ENCODE measurements at places on chromosomes 7 and 10.

DNA sequence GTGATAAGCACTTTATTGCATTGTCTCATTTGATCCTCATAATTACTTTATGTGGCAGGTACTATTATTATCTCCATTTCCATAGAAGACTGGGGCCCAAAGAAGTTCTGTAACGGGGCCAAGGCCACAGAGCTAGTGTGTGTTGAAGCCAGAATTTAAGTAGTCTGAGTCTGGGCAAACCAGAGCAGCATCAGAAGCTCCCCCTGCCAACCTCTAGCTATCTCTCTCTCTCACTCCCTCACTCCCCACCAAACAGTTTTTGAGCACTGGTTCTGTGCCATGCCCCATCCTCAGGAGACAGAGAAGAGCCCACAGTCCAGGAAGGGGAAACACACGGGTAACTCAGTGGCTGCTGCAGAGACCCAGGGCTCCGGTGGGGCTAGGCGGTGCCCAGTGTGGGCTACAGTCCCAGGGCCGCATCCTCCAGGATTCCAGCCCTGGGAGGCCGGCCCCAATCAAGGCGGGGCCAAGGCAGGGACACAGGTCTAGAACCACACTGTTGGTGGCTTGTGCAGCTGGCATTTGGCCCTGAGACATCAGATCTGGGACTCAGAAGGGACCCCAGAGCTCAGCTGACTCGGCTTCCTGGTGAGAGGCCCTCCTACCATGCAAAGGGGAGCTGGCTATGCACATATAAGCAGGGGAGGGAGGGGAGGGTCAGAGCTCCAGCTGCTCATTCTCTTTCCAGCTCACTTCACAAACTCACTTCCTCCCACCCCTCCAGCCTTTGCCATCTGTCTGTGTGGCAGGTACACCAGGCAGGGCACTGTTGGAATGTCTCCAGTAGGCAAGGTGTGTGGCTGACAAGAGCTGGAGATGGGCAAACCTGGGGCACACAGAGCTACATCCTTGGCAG is 34.4 kb downstream of the COL13A1 start:
- DNase-seq = no peak

DNA sequence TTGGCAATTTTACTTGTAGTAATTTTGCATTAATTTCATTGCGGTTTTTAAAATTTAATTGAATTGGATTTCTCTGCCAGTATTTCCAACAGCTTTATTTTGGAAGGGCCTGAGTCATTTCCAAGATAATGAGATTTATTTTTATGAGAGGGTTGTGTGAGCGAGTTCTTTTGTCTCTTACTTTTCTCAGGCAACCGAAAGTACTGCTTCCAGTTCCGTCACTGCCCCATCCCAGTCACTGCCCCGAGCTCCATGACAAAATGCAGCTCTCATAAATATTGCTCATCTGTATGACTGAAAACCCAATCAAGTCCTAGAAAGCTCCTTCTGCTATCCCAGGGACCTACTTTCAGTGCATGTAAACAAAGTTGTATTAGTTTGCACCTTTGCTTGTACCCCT is 468.4 kb upstream of the SEMA3D start:
- DNase-seq = no peak

GRCh38 chr10:71600849-71601248 is 118.7 kb downstream of the C10orf105 start:
- DNase-seq = no peak

DNA sequence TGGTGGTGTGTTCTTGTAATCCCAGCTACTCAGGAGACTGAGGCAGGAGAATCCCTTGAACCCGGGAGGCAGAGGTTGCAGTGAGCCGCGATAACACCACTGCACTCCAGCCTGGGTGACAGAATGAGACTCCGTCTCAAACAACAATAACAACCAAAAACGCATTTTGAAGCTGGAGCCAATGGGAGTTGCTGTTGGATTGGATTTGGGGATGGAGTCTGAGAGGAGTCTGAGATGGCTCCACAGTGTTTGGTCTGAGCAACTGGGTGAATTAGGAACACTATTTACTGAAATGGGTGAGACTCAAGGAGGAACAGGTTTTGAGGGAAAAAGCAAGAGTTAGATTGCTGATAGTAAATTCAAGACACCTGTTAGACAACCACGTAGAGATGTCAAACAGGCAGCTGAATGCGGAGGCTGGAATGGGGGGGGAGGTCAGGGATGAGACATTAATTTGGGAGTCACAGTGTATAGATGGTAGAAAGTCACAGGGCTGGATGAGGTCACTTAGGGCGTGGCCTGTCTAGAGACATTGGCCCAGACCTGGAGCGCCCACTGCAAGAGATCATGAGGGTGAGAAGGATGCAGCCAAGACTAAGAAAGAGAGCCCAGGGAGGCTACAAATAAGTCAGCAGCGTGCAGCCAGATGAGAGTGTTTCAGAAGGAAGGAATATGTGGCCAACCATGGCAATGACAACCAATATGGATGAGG is 56.4 kb downstream of the CYCS start:
- DNase-seq = no peak

DNA sequence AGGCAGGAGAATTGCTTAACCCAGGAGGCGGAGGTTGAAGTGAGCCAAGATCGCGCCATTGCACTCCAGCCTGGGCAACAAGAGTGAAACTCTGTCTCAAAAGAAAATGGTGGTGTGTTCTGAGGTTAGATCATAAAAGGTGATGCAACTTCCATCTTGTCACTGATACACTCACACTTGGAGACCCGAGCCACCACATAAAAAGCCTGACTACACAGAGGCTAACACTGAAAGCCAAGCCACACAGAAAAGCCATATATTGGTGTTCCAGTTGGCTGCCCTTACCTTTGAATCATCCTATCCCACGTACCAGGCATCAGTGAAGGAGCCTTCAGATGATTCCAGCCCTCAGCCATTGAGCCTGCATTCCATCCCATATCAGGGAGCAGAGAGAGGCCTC is 4.0 kb downstream of the MORN4 start:
- no peak for DNase-seq

GRCh38 chr7:68688416-68689086 is 909.7 kb upstream of the AUTS2 start:
- no peak for DNase-seq

GRCh38 chr10:121530481-121531075 is 67.7 kb downstream of the FGFR2 start:
- DNase-seq = no peak

DNA sequence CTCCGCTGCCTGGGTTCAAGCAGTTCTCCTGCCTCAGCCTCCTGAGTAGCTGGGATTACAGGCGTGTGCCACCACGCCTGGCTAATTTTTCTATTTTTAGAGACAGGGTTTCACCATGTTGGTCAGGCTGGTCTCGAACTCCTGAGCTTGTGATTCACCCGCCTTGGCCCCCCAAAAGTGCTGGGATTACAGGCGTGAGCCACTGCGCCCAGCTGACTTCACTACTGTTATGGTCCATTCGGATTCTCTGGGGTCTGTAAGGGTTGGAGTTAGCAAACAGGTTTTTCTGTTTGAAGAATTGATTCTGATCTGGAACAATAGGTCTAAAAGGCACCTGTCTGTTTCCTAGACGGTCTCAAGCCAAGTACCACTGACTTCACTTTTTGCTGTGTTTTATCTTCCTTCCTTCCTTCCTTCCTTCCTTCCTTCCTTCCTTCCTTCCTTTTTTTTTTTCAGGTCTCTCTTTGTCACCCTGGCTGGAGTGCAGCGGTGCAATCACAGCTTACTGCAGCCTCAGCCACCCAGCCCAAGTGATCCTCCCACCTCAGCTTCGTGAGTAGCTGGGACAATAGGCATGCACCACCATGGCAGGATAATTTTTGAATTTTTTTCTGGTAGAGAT is 192.2 kb downstream of the CAMK1D start:
- no peak for DNase-seq

DNA sequence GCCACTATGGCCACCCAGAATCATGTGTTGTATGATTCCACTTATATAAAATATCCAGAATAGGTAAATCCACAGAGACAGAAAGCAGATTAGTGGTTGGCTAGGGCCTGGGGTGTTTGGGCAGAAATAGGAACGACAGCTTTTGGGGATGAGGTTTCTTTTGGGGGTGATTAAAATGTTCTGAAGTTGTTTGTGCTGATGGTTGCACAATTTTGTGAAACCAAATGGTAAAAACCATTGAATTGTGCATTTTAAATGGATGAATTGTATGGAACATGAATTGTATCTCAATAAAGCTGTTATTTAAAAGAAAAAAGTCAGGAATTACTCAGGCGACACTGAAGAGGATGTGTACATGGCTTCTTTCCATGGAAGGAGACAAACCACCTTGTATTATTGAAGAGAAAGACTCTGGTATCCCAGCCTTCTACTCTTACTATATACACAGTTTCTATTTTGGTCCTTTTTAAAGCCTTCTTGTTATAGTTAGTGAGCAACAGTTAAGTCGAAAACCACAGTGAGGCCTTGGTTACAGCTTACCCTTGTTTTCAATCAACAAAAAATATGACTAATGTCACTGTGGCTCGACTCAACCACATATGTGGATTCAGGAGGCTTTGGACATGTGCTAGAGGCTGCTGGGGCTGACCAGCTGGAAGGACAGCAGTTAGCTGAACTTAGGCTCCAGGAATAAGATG is 57.1 kb upstream of the KMT2E start:
- no peak for DNase-seq

- DNase-seq = peak; percentile 95
Measured at GRCh38 chr10:73495226-73495883, 469 bp downstream of the PPP3CB start.

- DNase-seq = no peak
Measured at GRCh38 chr7:103134836-103135554, 13.9 kb downstream of the NAPEPLD start.

- no peak for DNase-seq
Measured at GRCh38 chr10:69419096-69419743, 2.5 kb upstream of the TACR2 start.

DNA sequence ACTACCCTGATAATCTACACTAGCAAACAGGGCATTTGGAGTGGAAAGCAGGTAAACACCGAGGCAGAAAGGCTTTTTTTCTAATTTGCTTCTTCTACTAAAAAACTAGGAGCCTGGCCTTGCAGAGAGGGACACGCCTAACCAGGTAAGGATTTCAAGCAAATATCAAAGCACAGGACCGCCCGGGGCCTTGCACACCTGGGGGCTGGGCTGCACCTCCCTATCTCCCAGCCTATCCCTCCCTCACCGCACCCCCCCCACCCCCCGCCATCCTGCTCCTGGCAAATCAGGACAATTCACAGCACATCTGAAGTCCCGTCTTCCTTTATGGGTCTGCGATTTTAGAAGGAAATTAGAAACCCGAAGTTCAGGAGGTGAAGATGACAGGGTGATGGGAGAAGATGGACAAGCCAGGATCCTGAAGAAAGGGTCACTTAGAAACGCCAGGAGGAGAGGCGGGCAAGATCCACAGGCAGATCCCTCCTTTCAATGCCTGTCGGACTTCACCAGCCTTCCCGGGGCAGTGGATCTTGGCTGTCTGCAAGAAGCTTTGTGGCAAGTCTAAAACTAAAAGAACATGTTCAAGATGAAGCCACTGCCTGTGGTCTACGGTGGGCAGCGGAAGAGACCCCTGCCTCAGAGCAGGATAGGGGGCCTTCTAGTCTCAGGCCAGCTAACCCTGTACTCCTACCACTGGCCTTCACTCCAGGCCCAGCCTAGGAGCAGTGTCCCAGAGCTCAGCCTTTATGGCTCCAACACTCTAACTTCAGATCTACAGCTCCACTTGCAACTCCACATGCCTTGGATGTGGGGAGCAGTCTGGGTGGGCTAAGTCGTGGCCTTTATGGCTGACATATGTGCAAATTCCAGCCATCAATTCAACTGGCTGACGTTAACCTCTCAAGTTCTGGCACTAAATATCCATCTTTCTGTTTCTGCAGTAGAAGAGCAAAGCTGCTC is 43.9 kb downstream of the TNS3 start:
- no peak for DNase-seq
